ENCODE measurements at places on chromosomes 11 and 22.

DNA sequence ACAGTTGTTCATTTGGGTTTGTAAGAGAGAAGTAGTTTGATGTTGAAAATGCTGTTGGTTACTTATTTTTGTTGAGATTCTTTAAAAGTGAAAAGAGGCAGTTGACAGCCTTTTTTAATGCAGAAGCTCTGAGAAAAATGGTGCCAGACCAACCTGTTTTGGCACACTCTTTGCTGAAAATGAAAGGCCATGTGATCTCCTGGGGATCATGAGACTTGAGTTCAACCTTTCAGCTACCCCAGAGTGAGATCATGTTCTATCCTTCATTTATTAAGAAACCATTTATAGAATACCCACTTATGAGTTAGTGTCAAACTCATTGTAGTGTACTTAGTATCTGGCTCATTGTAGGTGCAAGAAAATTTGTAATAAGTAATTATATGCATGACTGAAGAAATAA lies 196.2 kb downstream of the MAML2 start:
- DNase-seq: no peak

DNA sequence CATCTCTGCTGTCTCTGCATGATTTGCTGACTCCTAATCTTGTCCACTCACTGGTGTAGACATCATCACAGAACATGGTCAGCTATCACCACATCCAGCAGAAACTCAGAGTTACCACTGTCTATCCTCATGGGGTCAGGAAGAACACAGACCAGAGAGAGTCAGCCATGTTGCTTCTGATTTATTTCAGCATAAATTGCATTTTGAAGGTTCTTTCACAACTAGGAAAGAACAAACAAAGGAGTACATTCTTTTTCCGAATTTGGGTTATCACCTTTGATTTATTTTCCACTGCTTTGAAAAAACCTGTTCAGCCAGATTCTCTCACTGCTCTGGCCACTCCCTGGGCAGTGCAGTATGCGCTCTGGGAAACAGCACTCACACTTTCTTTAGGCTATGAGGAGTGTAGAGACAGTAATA lies 172.0 kb upstream of the MTMR2 start:
- no peak for DNase-seq

- DNase-seq: no peak
These were observed 171.9 kb downstream of the BUD13 start for GRCh38 chr11:116600930-116601329.

- peak; percentile 31 for DNase-seq
These were observed 71.3 kb downstream of the BCR start for GRCh38 chr22:23251445-23252093.

GRCh38 chr11:77266766-77267165 lies 34.7 kb downstream of the GDPD4 start:
- no peak for DNase-seq

GRCh38 chr11:375065-376025 lies 6.0 kb downstream of the B4GALNT4 start:
- DNase-seq: no peak

DNA sequence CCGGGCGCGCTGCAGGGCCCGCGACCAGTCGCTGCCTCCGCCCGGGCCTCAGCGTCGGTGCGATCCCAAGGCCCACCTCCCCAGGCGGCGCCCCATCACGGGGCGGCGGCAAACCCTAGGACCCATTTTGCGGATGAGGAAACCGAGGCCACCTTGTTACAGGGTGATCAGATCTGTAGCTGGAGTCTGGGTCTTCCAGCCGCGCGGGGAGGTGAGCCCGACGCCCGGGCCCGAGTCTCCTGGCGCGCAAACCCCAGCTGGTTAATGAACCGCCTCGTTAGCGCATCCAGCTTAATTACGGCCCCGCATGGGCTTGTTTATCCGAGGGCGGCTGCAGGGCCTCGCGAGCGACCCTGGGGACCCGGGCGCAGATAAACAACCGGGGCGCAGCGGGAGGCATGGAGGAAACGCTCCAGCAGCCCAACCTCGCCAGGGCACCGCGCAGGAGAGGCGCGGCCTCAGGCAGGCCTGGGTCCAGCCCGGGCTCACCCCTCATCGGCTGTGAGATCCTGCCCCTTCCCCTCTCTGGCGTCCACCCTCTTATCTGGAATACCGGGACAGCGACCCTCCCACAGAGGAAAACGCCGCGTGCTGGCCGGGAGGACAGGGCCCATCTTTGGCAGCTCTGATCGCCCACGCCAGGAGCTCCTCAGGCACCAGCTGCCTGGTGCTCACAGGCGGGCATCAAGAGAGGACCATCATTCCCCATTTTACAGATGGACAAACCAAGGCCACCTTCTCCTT lies 14.7 kb downstream of the OTUB1 start:
- no peak for DNase-seq

Data from activated CD4-positive, alpha-beta T cell treated with anti-CD3 and anti-CD28 coated beads, Interleukin-10, Interleukin-2, amounts not matched to agents 100 ng/mL and 50 ng/mL, durations not matched to agents 16 hours and 8 hours (primary cell).